SK-N-MC (cell line): ENCODE measurements at places on chromosomes 3 and 15.

- no peak for DNase-seq
Measured at GRCh38 chr3:160725338-160725737, 30.7 kb upstream of the PPM1L start.

DNA sequence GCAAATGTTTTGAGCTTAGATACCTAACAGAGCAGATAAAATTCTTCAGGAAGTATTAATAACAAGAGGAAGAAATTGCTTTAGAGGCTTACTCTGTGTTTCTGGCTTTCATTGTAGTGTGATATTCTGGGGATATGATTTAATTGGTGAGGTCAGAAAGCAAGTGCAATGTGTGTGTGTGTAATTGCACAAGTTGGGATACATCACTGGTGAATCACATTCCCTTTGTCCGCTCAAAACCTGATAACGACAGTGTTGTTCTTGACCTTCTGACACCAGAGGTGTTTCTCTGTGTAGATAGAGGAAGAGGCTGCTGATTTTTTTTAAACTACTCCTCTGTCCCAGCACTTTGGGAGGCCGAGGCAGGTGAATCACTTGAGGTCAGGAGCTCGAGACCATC lies 161.1 kb downstream of the CACNA2D3 start:
- no peak for DNase-seq

GRCh38 chr15:63565536-63566186 lies 31.5 kb upstream of the FBXL22 start:
- no peak for DNase-seq

GRCh38 chr15:40443846-40444245 lies 3.1 kb downstream of the BAHD1 start:
- DNase-seq: no peak

GRCh38 chr3:195443391-195443989 lies 670 bp upstream of the ACAP2 start:
- no peak for DNase-seq

- no peak for DNase-seq
Measured at GRCh38 chr3:190768891-190769290, 93.6 kb downstream of the GMNC start.

DNA sequence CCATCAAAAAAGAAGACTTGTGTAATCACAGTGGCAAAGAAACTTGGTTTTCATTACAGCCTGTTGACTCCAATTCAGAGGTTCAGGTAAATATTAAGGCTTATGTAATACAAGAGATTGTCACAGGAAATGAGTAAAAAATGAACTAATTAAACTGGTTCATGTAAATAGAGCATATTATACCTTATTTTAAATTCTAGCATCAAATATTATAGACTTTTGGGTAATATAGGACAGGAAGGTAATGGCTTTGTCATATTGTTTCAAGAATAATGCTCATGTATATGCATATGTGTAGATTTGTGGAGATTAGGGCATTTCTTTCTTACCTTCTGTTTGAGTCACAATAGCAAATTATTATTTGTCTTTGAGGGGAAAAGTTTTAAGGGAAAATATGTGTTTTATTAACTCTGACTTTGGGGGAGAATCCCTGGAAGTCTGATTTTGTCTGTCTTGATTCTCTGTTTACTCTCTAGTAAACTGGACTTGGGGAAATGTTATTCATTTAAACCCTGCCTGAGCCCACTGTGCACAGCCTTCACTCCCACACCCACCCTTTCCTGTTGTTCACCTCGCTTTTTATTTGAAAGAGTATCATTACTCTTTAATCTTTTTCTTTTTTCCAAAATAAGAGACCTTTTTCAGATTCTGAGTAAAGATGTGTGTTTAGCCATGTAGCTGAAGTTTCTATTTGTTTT lies 43.0 kb downstream of the RASA2 start:
- peak; percentile 30 for DNase-seq

DNA sequence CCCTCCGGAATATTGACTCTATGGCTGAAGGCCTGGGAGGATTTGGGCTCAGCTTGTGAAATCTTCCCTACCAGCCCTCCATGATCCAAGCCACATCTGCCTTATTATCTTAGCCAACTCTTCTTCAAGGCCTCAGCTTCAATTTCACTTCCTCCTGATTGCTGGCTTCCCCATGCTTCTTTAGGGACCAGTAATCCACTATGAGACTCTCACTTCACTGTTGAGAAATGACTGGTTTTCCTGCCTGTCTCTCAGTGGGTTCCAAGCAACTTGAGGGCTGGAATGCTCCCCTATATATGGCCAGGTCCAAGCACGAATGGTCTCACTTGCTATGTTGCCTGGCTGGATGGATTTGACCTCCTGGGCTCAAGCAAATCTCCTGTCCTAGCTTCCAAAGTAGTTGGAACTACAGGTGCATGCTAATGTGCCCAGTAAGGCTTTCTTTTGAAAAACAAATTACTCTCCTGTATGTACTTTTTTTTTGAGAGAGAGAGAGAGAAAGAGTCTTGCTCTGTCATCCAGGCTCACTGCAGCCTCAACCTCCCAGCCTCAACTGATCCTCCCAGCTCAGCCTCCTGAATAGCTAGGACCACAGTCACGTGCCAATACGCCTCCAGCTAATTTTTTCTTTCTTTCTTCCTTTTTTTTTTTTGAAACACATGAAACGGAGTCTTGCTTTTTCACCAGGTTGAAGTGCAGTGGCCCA lies 7.9 kb upstream of the PIK3CB start:
- no peak for DNase-seq

DNA sequence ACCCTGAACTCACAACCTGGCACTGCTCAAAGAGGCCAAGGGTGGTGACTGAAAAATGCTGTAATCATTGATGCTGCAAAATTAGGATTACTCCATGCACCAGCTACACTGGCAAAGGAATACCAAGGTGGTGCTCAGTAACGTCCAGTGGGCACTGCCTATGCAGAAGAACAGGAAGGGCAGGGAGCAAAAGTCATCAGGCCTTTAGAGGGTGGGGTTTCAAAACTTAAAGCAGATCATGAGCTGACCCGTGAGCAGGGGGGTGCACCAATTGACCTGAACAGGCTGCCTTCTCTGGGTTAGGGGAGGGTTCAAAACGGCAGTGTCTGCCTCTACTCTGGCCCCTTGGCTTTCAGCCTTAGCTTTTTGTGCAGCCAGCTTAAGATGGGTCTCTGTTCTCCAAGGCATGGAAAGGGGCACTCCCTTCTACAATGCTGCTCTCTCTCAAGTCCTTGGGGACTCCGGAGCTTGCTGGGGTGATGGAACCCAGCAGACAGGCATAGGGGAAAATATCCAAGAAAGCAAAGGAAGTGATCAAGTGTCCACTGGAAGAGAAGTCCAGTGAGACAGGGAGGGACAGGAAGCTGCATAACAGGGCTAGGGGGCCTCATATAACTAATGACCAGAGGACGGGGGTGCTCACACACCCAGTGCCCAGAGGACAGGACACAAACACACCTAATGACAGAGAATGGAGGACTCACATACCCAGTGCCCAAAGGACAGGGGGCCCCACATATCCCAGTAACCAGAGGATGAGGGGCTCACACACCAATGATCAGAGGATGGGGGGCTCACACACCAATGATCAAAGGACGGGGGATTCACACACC lies 11.4 kb downstream of the RAB6B start:
- DNase-seq: no peak

DNA sequence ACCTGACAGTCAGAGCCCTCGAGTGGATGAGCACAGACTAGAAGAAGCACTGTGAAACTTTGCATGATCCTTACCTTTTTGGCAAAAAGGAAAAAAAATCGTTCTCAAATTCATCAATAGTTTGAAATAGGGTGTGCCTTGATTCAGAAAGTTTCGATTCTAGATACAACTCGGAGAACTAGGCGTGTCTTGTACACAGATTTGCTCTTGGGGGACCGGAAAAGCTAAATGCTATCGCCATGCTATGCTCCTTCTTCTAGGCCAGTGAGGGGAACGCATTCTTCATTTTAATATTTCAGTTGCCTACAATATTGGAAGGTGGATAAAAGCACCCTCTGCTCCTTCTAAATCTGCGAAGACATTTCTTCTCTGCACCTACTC lies 25.0 kb downstream of the CD86 start:
- no peak for DNase-seq

- DNase-seq: no peak
Measured at GRCh38 chr15:86157606-86158293, 78.1 kb downstream of the AGBL1 start.

GRCh38 chr3:173825730-173826129 lies 428.2 kb downstream of the NLGN1 start:
- DNase-seq: no peak
